Skeletal muscle cell (primary cell): ENCODE measurements at places on chromosomes 12 and 14.

GRCh38 chr14:104296388-104297312 is 158.3 kb downstream of the KIF26A start:
- DNase-seq: no peak

DNA sequence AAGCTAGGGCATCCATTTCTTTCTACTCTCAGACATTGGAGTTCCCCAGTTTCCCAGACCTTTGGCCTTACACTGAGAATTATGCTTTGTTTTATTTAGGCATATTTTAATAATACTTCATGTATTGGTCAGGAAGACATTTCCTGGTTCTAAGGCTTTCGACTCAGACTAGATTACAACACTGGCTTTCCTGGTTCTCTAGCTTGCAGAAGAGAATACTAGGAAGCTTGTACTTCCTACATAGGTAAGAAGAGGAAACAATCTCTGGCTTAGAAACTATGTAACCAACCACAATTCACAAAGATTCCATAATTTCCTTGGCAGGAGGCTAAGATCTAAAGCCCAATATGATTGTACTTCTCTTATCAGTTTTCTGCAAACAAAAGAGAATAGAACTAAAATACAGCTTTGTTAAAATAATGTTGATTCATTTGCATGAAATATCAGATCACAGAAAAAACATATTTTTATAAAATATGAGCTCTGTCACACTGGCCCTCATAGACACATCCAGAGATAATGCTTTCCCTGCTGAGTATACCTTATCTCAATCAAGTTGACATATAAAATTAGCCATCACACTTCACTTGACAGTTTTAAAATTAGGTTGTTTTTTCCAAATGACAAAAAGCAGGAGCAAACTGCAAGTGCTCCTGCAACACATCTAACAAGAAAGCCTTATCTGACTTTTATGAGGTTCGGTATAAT is 30.5 kb downstream of the CLEC2D start:
- DNase-seq: no peak

- DNase-seq: no peak
Observed at GRCh38 chr12:131050463-131051154, 96.9 kb downstream of the ADGRD1 start.

DNA sequence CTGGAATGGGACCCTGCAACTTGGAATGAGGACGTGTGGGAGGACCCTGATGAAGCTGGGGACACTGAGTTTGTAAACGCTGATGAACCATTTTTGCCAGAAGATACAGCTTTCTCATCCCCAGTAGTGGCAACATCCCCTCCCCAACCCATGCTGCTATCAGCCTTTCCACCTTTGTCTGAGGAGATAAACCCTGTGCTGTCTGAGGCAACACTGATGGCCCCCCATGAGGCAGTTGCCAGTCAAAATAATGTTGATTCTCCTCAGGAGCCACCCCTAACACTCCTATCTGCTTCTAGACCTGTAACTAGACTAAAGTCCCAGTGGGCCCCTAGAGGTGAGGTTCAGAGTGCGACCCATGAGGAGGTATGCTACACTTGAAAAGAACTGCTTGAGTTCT is 7.5 kb upstream of the RNASE9 start:
- DNase-seq: no peak

GRCh38 chr12:90124914-90125313 is 416.3 kb upstream of the ATP2B1 start:
- no peak for DNase-seq

- no peak for DNase-seq
Observed at GRCh38 chr12:111777345-111778045, 10.8 kb downstream of the ALDH2 start.

GRCh38 chr12:1439687-1440086 is 154.7 kb downstream of the FBXL14 start:
- no peak for DNase-seq

DNA sequence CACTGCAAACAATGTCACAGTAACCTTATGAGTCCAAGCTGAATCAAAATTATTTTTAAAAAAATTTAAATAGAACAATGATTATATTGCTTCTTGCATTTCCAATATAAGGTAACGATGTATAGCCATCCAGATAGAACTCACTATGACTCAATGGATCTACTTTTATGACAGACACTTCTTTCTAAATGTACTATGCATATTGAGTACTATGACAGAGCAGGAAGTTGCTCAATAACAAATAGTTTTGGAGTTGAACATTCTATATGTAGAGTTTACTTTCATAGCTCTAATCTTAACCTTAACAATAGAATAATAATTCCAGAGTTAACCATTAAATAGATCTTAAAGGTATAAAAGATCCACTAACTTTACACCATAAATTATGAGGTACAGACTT is 46.7 kb upstream of the ALG10B start:
- DNase-seq: no peak

DNA sequence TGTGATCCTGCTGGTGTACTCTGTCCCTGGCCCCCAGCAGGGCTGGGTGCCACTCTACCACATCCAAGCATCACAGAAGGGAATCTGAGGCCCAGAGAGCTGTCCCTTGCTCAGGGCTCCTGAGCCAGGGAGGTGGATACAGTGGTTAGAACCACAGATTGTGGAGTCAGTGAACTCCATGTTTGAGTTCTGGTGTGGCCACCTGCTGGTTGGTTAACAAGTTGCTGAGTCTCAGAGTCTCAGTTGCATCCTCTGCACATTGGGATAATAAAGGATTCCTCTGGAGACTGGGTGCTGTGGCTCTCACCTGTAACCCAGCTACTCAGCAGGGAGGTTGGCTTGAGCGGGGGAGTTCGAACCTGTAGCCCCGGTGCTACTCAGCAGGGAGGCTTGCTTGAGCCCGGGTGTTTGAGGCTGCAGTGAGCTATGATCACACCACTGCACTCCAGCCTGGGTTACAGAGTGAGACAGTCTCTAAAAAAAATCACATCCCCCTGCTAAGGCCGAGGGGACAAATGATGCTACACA is 39.4 kb downstream of the MVK start:
- no peak for DNase-seq

GRCh38 chr12:65196762-65197567 is 27.6 kb downstream of the LEMD3 start:
- DNase-seq: no peak

- no peak for DNase-seq
Observed at GRCh38 chr12:125381373-125381772, 316.1 kb downstream of the AACS start.

GRCh38 chr14:33198684-33199083 is 260.0 kb downstream of the NPAS3 start:
- DNase-seq: no peak

DNA sequence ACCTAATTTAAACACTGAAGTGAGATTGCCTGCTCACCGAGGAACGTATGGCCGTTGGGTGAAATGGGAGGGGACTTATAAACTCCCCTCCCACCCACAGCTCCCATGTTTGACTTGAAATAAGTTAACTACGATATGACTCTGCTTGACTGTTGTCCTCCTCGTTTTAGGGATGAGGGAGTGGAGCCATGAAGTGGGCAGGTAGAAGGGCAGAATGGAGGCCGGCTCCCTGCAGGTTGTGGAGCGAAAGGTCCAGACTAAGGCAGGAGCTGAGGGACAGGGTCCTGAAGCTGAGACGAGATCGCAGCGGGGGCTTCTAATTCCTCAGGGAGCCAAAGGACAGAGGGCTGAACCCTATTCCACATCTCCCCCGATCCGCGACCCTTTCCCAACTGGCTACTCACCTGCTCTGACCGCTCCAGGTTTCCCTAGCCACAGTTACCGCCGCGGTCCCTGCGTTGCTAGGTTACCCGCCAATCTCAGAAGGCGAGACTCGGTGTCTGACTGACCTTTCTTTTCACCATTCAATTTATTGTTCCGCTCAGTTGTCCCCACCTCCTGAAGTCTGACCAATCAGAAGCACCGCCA is 577 bp upstream of the TPCN1 start:
- DNase-seq: no peak

GRCh38 chr12:98912401-98912974 is 267.4 kb downstream of the APAF1 start:
- no peak for DNase-seq

- DNase-seq: no peak
Observed at GRCh38 chr14:68109132-68109900, 289.7 kb downstream of the RAD51B start.

GRCh38 chr12:91311081-91311480 is 128.5 kb upstream of the DCN start:
- no peak for DNase-seq

GRCh38 chr12:93011100-93011499 is 82.0 kb upstream of the EEA1 start:
- DNase-seq: no peak

GRCh38 chr12:39813776-39814175 is 194.2 kb upstream of the ABCD2 start:
- DNase-seq: peak; percentile 23

GRCh38 chr12:128802756-128803155 is 21.0 kb downstream of the SLC15A4 start:
- DNase-seq: no peak

GRCh38 chr14:56745097-56745496 is 65.2 kb downstream of the OTX2 start:
- DNase-seq: no peak

GRCh38 chr14:90837355-90837754 is 21.1 kb upstream of the TTC7B start:
- DNase-seq: no peak

DNA sequence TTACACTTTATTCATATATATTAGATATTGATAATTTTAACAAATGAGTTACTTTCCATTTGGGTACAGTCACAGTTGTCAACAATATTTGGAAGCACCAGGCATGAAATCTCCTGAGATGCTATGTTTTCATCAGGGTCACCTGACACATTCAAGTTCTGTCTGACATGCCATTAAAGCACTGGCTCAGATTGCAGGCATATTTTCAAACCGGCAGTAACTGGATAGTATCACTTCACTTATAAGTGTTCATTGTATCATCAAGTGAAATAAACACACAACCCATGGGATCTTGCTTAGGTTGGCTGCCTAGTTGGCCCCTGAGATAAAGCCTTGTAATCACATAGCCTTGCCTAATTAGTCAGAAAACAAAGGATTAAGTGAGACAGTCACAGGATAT is 4.8 kb downstream of the IFNG start:
- DNase-seq: no peak

DNA sequence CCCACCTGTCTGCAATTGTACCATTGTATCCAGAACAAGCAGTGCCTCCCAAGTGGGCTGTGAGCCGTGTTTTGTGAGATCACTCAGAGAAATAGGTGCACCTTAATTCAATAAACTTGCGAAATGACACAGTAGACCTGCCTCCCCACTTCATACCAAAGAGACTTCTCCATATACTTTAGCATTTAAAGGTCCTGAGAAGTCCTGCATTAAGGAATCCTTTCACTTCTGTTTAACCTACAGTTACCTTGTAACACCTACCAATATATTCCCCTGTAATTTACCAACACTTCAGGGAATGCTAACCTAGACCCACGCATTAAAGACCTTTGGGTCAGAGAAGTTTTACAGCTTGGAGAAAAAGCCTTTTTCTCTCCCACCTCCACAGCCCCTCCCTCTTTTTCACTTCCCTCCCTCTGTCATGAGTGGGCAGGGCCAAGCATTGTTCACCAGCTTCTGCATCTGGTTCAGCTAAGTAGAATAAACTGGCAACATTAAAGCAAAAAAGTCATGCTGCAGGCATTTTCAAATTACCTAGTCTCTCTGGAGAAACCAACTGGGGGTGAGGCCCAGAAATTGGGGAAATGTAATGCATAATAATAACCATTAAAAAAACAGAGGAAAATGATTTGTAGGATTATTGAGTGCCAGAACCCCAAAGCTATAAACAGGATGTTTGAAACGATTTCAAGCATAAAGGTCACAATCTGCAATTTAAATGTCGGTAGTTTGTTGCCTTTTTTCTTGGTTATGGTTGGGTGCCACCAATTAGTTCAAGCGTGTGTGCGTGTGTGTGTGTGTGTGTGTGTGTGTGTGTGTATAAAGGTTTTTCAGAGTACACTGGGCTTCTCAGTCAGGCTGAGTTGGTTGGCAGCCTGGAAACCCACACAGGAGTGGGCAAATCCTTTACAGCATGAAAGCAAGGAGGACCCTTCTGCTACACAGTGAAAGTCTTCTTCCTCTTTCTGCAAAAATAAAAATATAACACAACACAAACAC is 13.7 kb upstream of the WSCD2 start:
- DNase-seq: no peak

GRCh38 chr14:77825895-77826519 is 26.1 kb downstream of the ADCK1 start:
- no peak for DNase-seq

- no peak for DNase-seq
Observed at GRCh38 chr12:124898200-124898922, 16.1 kb downstream of the UBC start.

GRCh38 chr12:39986674-39987073 is 119.2 kb downstream of the SLC2A13 start:
- no peak for DNase-seq
